ENCODE measurements at places on chromosomes 3 and 15.

- DNase-seq, result no peak
Measured at GRCh38 chr15:73784291-73784690, 31.1 kb upstream of the INSYN1 start.

GRCh38 chr3:65572175-65572777 is 466.4 kb downstream of the MAGI1 start:
- DNase-seq, result no peak

DNA sequence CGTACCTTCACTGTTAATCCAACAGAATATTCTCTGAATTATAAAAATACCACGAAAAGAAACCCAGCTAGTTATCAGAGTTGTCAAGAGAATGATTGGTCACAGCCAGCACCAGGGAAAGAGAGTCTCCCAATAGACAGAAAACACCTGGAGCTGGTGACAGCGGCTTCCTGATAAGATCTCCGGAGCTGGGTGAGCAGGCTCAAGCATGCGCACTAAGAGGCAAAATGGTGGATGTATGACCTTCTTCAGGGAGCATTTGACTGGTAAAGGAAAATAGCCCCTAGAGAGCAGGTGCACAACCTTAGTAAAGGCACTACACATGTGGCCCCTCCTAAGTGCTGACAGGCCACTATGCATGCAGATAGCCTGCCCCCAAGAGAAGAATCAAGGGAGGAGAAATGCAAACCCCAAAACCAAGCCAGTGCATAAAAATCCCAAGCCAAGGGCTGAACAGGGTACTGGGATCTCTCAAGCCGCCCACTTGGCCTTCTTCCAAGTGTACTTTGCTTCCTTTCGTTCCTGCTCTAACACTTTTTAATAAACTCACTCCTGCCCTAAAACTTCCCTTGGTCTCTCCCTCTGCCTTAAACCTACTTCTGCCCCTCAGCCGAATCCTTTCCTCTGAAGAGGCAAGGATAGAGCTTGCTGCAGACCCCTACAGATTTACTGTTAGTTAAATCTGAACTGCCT is 93.2 kb downstream of the UACA start:
- DNase-seq, result no peak

DNA sequence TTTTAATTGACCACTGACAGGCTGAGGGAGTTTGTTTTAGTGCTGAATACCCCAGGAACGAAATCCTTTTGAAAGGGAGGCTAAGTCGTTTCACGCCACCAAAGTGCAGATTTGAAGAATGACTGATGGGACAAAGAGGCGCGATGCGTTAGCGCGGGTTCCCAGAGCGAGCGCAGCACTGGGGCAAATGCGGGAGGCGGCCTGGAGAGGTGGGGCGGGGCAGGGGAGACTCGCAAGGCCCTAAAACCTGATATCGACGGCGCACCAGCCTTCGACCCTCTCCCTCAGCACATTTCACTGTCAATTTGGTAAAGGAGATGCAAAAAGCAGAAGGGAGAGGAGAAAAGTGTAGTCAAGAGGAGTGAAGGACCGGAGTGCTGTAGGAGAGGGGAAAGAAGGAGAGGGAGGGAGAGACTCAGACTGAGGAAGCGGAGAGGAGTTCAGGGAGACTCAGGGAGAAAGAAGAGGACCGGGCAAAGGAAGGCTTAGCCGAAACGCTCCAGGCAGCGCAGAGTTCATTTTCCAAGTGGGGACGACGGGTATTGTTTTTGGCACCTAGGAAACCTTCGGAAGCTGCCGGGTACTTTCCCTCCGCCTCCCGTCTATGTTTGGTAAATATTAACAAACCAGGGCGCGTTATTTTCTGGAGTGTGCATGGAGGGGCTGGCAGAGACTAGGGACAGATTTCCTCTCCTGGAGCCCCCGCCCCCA is 3.8 kb upstream of the FOXB1 start:
- no peak for DNase-seq

DNA sequence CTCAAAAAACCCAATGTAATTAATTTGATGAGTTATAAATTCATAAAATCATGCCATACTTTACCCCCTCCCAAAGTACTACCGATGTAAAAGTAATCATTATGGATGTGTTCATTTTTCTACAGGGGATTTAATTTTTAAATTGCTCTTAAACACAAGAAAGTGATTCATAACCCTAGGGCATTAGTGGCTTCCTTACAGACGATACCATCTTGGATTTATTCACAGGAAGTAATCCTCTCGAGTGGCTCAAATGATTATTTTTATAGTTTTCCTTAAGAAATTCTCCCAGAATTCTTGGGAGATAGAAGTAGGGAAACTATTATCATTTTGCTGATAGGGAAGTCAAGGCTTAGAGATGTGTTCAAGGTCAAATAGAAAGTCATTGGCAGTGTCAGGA is 80.9 kb downstream of the PEX5L start:
- no peak for DNase-seq

DNA sequence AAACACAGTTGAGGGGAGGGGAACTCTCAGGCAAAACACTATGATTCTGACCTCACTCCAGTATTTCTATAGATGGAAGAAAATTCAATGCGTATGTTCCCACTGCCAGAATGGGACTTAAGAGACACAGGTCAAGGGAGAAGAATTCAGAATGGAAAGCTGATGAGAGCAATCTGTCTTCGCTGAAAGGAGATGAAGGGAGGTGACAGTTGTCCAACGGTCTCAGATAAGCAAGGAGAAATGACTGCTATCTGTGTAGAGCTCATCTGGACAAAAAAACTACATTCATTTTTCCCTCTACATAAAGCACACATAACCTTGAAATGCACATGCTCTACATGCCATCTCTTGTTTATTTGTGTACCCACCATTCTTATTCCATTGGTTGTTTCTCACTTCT is 405.1 kb downstream of the LSAMP start:
- no peak for DNase-seq

DNA sequence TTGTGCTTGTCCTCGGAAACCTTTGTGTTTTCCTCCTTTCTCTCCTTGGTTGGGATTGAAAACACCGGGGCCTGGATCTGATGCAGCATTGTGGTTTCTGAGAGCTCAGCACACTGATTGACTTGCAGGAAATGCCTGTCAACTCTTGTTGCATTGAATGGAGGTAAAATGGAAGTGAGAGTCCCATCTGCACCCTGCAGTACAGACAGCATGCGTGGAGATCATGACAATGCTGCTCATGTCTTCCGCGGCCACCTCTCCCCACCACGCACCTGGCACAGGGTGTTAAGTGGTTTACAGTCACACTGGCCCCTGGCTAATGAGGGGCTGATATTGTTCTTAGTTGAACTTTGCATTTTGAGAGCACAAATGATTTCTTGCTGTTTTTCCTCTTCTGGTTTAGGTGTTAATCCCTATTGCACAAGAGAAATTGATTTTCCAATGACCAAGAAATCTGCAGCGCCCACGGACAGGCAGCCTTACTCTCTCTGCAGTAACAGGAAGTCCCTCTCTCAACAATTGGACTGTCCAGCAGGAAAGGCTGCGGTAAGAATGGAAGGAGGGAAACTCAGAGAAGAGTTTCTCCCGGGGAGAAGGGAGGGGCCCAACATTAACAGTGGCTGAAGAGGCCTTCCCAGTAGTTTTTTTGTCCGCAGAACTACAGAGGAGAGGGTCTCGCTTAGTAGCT is 58.5 kb downstream of the STARD5 start:
- DNase-seq, result no peak

DNA sequence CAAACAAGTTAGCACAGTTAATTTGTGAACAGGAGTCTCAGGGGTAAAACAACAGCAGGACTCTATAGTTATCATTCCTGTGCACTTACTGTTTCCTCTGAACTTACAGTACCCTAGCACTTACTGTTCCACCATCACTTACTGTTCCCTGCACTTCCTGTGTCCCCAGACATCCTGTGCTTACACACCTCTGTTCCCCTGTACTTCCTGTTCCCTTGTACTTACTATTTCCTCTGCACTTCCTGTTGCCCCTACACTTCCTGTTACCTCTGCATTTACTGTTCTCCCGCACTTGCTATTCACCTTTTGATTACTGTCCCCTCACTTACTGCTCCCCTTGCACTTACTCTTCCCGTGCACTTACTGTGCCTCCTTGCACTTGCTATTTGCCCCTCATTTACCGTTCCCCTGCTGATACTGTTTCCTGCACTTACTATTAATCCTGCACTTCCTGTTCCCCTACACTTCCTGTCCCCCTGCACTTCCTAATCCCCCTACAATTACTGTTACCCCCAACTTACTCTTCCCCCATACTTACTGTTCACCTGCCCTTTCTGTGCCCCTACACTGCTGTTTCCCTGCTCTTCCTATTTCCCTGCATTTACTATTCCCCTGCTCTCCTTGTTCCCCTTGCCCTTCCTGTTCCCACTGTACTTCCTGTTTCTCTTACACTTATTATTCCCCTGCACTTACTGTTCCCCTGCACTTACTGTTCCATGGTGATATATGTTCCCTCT is 30.3 kb downstream of the TPRA1 start:
- no peak for DNase-seq

GRCh38 chr3:157543501-157544035 is 40.4 kb upstream of the VEPH1 start:
- no peak for DNase-seq

DNA sequence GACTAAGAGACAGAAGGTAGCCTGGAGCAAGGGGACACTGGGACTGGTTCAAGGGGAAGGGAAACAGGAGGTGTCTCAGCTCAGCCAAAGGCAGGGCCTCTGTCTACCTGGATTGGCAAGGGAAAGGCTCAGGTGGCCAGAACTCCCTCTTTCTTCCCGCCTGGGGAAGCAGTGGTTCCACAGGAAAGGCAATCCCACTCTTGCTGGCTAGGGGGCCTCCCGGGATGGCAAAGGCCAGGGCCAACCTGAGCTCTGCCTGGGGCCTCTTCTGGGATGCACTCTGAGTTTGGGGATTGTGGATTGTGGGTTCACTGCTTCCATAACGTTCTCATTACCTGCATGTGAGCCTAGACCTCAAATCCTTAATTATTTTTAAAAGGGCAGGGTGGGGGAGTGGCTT is 13.0 kb upstream of the PARP6 start:
- DNase-seq, result no peak

- DNase-seq, result no peak
Measured at GRCh38 chr15:75156326-75157215, 45.1 kb upstream of the C15orf39 start.

DNA sequence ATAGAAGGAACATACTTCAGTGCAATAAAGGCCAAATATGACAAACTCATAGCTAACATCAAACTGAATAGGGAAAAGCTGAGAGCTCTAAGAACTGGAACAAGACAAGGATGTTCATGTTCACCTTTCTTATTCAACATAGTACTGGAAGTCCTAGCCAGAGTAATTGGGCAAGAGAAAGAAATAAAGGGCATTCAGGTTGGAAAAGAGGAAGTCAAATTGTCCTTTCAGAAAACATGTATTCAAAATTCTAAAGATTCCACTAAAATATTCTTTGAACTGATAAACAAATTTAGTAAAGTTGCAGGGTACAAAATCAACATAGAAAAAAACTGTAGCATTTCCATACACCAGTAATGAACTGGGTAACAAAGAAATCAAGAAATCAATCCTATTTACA is 12.2 kb upstream of the ZNF197 start:
- DNase-seq, result no peak

DNA sequence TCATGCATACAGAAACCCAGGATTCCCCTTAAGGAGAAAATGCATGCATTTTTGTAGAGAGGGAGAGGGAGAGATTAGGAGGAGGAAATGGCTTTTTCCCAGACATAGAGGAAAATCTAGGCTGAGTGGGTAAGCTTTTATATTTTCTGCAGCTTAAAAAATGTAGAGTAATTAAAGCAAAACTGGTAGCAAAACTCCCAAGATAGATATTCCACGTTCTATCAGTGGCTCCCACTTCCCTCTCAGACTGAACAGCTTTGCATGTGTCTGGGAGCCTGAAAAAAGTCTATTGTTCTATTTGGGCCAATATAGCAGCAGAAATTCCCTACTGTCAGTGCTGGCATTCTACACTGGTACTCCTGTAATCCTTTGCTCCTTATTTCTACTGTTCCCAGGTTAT is 110.8 kb upstream of the CADPS start:
- DNase-seq, result no peak

DNA sequence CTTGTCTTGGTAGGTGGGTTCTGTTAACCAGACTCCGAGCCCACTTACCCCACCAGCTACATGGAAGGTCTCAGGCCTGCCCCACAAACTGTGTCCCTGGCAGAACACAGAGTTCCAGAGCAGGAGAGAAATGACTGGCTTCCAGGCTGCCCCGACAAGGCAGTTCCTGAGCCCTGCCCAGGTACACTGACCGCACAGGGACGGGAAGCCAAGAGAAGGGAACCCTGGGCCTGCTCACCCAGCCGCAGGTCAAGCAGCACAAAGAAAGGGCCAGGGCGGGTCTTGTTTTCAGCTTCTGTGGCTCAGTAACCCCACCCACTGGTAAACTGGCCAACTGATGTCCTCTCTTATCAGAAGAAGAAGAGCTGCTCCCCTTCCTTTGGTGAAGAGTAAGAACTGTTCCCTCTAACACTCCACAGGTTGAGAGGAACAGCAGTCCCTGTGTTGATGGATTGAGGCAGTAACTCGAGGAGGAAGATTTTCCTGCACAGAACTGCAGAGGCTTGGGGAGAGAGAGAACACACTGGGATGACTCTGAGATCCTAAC is 68.4 kb downstream of the CRTC3 start:
- no peak for DNase-seq

DNA sequence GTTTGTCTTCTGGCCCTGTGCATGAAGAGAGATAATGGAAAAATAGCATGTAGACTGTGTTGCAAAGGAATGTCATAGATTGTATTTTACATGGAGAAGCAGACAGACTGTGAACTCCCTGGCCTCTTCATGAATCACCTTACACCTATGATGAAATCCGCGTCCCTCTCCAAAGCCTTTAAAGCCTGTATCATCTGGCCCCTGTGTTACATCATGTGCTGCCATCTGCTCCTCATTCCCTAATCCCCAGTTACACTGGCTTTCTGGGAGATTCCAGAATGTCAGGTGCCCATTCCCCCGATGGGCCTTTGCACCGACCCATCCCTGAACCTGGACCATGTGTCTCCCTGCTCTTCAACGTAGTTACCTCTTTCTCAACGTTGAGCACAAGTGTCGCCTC is 190.8 kb downstream of the ADAMTSL3 start:
- no peak for DNase-seq

DNA sequence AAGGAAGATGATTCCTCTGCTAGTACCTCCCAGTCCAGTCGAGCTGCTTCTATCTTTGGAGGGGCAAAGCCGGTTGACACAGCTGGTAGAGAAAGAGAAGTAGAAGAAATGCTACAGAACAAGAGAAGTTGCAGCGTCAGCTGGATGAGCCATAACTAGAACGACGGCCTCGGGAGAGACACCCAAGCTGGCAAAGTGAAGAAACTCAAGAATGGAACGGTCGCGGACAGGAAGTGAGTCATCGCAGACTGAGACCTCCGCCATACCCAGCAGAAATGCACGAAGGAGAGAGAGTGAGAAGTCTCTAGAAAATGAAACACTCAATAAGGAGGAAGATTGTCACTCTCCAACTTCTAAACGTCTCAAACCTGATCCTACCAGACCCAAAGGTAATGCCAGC is 19.0 kb upstream of the PARP14 start:
- DNase-seq, result no peak

DNA sequence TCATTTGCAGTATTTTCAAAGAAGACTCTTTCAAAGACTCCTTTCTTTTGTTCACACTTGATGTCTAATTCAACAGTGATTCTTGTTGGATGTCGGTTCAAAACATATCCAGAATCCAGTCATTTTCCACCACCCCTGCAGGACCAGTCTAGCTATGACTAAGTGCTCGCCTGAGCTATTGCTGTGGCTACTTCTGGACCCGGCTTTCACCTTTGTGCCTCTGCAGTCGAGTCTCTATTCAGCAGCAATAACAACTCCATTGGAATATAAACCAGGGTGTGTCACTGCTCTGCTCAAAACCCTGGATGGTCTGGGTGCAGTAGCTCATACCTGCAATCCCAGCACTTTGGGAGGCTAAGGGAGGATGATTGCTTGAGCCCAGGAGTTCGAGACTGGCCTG is 55.0 kb downstream of the PRICKLE2 start:
- DNase-seq, result no peak
